ENCODE measurements at places on chromosomes 13 and 19.

DNA sequence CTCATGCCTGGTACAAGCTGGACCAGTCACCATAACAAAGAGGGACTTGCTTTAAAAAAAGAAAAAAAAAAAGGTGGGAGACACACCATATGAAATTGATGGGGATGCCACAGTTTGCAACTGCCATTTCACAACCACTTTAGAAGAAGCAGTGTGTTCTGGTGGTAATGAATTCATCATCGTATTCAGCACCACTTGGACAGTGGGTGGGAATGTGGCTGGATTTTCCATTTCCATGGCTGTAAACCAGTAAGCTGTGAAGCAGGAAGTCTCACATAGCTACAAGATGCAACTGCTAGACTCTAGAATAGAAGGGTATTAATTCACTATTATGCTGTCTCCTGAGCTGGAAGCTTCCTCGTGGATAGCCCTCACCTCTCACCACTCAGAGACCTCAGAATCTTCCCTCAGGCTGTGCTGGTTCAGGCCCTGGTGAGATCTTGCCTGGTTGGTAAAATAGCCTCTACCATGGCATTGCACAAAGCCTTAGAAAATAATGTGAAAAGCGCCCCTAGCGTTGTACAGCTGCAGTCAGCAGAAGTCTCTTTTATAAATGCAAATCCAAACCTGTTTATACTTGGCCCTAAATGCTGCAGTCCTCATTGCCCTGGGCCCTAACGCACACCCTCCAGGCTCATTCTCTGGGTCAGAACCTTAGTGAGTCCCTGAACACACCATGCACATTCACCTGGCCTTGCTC, 150.7 kb downstream of the KCTD15 start:
- DNase-seq, result no peak

DNA sequence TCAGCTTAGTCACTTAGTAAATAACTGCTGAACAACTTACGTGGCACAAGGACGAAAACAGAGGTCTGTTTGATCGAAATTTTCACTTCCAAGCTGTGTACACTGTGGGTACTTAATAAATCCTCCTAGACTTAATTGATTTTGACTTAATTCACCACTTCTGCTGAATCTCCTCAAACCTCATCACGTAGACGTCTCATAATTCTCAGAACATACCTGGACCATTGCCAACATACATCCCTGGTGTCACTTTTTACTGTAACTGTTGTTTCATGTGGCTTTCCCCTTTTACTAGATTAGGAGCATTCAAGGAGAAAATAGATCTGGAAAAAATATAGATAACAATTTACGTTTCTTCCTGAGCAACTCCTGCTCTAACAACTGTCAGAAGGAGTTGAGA, 105.0 kb downstream of the MBNL2 start:
- DNase-seq, result no peak

DNA sequence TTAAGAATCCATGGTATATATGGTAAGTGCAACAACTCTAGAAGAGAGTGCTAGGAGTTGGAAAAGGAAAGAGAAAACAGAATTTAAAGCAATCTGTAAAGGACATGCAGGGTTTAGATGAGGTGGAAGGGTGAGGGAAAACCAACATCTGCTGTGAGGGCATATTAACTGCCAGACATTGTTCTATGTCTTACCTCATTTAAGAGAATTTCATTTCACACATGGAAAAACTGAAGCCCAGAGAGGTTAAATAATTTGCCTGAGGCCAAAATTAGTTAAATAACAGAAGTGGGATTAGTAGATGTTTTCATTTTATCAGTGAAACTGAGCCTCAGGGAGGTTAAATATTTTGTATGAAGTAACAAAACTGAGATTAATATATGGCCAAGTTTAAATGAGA, 7.4 kb upstream of the USPL1 start:
- no peak for DNase-seq

DNA sequence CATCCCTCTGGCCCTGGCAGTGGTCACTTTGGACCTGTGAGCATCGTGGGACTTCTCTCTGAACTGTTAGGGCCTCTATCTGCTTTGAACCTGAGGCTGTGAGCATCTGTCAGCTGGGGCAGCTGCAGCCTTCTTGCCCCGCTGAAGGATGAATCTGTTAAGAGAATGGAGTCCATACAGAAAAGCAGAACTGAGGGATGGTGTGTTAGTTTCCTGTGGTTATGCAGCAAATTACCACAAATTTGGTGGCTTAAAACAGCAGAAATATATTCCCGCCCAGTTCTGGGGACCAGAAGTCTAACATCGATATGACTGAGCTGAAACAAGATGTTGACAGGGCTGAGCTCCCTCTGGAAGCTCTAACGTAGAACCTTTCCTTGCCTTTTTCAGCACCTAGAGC, 1.6 kb upstream of the ZNF497 start:
- no peak for DNase-seq

DNA sequence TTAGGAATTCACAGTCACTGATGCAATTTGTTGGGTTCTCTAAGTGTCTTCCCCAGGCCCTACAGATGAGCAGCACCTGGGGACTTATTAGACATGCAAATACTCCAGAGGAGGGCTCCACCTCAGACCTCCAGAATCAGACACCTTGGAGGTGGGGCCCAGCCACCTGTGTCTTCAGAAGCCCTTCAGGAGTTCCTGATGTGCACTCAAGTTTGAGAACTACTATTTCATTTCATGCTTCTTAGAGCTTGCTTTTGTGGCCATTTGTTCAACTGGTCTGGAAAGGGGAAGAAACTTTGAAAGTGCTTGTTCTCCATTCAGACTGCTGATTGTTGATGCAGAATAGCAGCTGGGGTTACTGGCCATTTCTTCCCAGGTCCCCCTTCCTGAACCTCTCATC, 472.0 kb downstream of the COG6 start:
- DNase-seq, result no peak

GRCh38 chr19:57558525-57558924, 1.1 kb downstream of the ZNF550 start:
- DNase-seq, result no peak
